ENCODE measurements at places on chromosomes 7 and 10.
A peak's percentile ranks its signal among the peaks of the same experiment; 100 is the strongest.

GRCh38 chr10:115801992-115802391 lies 471.0 kb downstream of the GFRA1 start:
- no peak for DNase-seq

DNA sequence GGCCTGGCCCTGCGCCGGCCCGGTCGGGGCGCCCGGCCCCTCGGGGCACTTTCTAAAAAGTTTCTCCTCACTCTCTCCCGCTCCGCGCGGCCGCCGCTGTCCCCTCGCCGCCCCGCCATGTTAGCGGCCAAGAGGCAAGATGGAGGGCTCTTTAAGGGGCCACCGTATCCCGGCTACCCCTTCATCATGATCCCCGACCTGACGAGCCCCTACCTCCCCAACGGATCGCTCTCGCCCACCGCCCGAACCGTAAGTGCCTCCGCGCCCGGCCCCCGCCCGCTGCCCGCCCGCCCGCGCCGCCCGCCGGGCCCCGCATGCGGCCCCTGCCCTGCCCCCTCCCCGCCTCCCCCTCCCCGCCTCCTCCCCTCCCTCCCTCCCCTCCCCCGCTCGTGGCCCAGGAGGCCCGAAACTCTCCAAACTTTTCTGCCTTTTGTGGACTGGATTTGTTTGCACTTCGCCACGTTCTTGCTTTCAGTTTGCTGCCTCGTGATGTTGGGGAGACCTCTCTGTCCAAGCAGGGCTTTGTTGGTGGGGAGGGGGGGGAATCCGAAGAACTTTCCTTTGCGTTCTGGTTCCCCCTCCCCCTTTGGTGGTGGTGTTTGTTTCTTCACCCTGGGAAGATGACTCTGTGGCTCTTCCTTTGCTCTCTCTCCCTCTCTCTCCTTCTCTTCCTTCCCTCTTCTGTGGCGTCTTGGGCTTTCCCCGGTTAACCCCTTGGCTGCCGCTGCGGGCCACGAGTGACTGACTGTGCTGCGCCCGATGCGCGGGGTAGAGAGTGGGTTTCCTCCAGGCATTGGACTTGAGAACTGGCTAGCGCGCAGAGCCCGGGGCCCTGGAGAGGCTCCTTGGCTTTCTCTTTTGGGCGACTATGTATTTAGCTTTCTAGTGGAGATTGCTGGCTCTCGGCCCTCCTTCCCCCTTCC lies 1.6 kb downstream of the TCF7L2 start:
- no peak for DNase-seq

- no peak for DNase-seq
Measured at GRCh38 chr7:65910237-65910636, 37.4 kb downstream of the VKORC1L1 start.

DNA sequence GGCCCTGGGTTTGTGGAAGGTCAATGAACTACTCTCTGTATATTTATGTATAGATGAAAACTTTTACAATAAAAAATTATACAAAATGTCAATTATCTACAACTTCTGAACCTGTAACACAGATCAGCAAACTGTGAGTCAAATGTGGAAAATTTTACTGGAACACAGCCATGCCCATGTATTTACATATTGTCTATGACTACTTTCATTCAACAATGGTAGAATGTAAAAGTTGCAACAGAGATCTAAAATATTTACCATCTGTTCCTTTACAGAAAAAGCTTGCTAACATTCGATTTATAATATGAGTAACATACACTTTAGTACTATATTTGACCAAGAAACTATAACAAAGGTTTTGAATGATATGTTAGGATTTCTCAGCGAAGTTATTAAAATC lies 481.6 kb downstream of the PARD3 start:
- DNase-seq, result peak; percentile 45

GRCh38 chr10:63466144-63466935 lies 563 bp upstream of the JMJD1C start:
- DNase-seq, result no peak

- peak; percentile 68 for DNase-seq
Measured at GRCh38 chr7:123643495-123644441, 11.9 kb upstream of the LMOD2 start.

- no peak for DNase-seq
Measured at GRCh38 chr7:91352091-91352490, 87.9 kb downstream of the FZD1 start.

DNA sequence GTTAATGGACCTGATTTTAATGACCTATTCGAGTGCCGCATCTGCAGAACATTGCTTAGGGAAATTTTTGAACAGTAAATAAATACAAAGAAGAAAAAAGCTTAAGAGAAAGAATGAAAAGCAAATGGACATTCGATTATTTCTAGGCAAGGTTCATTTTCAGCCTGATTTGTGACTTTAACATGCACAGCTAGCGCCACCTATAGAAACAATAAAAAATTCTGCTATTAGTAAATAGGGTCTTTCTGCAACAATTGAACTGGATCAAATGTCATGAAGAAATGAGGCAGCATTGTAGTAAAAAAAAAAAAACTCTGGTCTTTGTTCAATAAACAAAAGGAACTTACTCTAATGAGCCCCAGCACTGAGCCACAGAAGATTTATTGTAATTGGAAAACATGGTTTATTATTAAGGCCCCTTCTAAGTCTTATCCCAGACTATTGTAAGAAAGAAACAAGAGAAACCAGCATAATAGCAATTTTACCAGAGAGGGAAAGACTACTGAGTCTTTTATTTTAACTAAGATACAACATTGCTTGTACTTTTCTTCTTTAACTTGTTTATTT lies 41.4 kb upstream of the GHITM start:
- no peak for DNase-seq

- no peak for DNase-seq
Measured at GRCh38 chr10:102538811-102539210, 35.0 kb downstream of the SUFU start.

- DNase-seq, result peak; percentile 74
Measured at GRCh38 chr10:73413108-73413527, 740 bp downstream of the ANXA7 start.

DNA sequence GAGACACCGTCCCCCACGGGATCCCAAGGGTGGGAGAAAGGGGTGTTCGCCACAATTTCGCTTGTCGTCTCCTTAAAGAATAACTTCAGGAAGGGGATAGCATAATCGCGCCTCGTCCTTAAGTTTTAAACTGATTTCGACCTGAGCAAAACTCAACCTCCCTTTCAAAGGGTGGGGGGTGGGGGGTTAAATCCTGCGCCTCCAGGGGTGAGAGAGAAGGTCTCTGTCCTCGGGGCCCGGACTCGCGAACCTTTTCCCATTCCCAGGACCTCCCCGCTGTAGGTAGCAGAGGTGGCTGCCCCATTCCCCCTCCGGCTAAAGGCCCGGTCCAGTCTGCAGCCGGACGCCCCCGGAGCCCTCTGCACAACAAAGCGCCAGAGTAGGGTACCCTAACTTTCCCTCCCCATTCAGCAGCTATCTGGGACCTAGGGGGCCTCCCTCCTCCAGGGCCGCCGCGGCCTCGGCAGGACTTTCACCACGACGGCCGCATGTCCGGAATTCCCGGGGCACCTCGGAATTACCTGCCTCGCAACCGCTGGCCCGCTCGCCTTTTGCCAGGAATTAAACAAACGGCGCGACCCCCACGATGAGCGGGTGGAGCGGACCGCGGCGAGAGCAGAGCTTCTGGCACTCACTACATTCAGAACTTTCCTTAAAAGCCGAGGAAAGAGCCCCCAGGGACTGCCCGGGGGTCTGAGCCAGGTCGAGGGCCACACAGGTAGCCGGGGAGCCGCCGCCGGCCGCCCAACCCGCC lies 1.7 kb downstream of the CDK6 start:
- no peak for DNase-seq
